ENCODE measurements at places on chromosomes 12 and 14.

- DNase-seq: no peak
Measured at GRCh38 chr12:1947081-1947480, 28.6 kb upstream of the CACNA2D4 start.

GRCh38 chr14:102556098-102556677, 36.3 kb upstream of the RCOR1 start:
- no peak for DNase-seq

DNA sequence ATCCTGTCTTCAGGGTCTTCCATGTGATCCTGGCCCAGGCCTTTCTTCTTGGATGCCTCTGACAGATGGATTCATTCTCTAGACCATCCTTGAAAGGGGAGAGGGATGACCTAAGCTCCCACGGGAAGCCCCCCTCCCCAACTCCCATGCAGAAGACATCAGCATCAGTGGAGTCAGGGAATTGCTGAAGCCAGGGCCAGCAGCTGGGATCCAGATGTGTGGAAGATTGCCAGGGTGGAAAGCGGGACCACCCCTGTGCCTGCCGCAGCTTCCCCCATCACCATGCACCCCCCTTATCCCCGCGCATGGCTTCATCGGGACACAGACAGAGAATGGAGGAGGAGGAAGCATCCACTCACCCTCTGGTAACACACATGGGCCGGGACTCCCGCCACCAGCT, 183.6 kb upstream of the PRMT8 start:
- DNase-seq: no peak

- peak; percentile 55 for DNase-seq
Measured at GRCh38 chr12:68611094-68611805, 551 bp downstream of the RAP1B start.

GRCh38 chr12:117649796-117650195, 288.4 kb upstream of the NOS1 start:
- no peak for DNase-seq

- no peak for DNase-seq
Measured at GRCh38 chr12:112977641-112978040, 678 bp upstream of the OAS2 start.

- DNase-seq: no peak
Measured at GRCh38 chr14:42671636-42672035, 1065.0 kb downstream of the LRFN5 start.

DNA sequence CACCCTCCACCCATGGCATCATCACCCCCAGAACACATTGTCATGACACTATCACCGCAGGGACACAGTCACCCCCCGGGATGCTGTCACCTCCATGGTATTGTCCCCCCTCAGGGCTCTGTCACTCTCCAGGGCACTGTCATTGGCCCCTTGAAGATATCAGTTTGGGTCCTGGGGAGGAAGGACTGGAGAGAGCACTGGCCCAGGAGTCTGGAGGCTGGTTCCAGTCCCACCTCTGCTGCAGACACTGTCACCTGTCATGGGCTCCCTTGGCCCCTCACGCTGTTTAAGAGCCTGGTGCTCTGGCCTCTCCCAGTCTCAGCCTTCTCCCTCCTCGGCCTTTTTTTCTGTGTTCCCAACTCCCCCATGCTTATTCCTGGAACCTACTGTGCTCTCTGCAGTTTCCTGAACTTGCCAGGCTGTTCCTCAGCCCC, 31.9 kb downstream of the SERPINA3 start:
- no peak for DNase-seq

GRCh38 chr14:64525354-64525753, 15.2 kb upstream of the HSPA2 start:
- no peak for DNase-seq

DNA sequence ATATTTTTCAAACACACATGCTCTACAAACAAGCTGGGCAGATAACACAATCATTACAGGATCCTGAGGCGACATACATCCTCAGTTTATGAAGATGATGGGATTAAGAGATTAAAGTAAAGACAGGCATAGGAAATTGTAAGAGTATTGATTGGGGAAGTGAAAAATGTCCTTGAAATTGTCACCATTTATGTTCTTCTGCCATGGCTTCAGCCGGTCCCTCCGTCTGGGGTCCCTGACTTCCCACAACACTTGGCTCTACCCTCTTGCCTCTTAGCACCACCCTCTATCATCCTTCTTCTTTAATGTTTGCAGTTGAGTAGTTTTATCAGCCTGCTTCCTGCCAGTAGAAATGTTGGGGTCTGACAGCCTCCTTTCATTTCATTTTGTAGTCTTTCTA, 244.4 kb downstream of the DAD1 start:
- no peak for DNase-seq

GRCh38 chr12:115521771-115522409, 755.6 kb downstream of the MED13L start:
- no peak for DNase-seq

DNA sequence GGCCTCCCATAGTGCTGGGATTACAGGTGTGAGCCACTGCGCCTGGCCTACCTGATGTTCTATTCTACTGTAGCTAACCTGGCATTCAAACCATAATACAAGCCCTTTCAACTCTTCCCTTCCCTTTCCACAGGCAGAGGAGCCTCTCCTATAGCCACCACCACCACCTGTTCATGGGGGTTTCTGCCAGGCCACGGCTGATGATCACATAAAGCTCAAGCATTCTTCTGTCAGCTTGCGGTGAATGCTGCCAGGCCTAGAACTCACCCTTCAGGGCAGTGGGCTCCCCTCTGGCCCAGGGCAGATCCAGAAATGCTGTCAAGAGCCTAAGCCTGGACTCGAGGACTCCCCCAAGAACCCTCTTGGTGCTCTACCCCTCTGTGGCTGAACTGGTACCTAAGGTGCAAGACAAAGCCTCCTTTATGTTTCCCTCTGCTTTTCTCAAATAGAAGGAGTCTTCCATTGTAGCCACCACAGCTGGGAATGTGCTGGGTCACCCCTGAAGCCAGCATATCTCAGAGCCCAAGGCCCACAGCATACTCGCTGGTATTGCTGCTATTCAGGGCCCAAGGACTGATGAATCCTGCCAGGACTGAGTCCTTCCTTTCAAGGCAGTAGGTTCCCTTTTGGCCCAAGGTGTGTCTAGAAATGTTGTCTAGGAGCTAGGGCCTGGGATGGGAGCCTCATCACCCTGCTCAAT, 3.4 kb upstream of the DLGAP5 start:
- DNase-seq: no peak

- DNase-seq: no peak
Measured at GRCh38 chr14:82403987-82404386, 870.3 kb upstream of the SEL1L start.

DNA sequence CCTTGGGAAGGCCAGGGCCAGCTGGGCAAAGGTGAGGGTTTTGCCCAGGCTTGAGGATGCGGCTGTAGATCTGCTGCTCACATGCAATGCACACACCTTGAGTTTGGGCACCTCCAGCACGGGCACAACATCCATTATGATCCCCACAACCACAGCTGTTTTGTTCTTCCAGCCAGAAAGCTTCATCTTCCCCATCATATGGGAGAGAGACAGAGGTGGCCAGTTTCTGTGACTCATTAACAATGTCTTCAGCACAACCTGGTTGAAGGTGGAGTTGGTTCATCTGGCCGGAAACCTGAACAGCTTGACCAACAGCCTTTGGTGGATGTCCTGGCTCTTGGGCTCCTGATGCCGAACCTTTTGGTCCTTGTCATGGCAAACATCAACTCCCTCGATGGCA, 163.7 kb upstream of the CCND2 start:
- DNase-seq: no peak

GRCh38 chr12:126768517-126768916, 1498.5 kb upstream of the TMEM132C start:
- DNase-seq: no peak

GRCh38 chr12:38586789-38587188, 270.2 kb downstream of the ALG10B start:
- DNase-seq: no peak

DNA sequence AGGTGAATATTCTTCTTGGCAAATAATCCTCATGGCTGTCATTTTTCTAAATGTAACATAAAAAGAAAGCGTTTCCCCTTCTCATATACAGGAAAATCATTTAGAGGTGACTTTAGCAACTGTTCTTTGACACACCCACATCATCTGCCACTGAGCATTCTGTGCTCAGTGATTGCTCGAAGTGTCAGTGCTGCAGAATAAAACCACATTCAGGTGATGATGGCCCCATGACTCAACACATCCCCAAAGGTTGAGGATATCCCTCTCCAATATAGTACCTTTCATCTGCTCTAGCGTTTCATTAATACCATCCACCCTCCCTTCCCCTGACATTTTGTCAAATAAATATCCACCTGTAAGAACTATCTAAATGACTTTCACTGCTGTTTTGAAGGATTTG, 28.7 kb upstream of the CPSF6 start:
- no peak for DNase-seq

GRCh38 chr12:103840462-103840875, 565 bp downstream of the NT5DC3 start:
- DNase-seq: peak; percentile 24

GRCh38 chr14:50559990-50560930, at the start of gene ATL1:
TSS of gene ATL1 (plus strand) at chr14:50560145. CDS start at chr14:50560266, 121 bp downstream.
- peak; percentile 69 for DNase-seq

DNA sequence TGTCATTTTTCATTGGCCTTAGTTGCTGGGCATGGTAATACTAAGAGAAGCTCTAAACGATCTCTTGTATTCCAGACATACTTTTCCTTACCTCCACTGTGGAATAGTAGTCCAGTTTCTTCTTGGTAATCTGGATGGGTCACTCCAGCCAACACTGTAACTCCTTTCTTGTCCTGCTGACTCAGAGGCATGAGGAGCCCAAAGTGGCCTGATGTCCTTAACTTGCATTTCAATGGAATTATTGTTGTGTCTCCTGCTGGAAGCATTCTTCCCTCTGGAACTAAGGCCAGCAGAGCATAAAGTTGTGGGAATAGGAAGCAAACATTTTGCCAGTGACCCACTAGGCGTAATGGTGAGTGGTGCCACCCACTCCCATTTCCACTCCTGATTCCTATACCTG, 33.1 kb downstream of the DAAM1 start:
- no peak for DNase-seq

DNA sequence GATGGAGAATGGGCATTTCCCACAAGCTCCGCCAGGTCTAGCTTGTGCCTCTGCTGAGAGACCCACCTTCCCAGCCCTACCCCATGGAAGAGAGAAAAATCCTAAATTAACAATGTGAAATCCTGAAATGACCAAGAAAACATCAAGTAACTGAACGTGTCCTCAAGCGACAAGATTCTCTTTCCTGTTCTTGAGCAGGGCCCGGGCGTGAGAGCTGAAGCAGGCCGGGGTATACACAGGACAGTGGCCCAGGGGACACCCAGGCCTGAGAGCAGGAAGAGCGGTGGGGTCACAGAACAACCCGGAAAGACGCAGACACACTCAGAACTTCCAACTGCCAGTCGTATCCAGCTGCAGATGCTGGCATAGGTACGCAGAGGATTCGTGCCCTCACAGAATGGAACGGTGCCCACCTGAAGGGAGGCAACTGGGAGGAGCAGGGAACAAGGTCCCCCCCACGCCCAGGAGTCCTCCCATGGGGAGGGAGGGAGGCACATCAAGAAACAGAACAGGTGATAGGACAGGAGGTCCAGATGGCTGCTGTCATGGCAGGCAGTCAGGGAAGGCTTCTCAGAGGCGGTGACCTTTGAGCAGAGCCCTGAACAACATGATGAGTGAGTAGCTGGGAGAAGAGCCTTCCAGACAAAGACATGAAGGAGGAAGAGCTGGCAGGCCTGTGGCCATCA, 9.1 kb downstream of the RIMBP2 start:
- DNase-seq: no peak

- DNase-seq: no peak
Measured at GRCh38 chr14:54094765-54095164, 138.1 kb upstream of the BMP4 start.

DNA sequence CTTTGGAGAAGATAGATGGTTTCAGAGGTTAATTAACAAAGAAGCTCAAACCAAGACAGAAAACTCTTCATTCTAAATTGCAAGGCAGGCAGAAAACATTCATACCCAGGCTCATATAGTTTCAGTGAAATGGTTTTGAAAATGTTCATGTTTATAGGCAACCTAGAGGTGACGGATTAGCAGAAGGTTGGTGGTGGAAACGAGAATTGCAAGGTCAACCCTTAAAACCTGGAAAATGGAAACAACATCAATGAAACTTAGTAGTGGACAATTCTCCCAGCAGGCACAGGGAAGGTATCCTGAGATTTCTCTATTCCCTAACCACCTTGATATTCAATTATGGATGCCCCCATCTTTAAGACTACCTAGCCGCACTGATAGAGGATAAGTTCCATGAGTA, 965 bp downstream of the CD163 start:
- no peak for DNase-seq

DNA sequence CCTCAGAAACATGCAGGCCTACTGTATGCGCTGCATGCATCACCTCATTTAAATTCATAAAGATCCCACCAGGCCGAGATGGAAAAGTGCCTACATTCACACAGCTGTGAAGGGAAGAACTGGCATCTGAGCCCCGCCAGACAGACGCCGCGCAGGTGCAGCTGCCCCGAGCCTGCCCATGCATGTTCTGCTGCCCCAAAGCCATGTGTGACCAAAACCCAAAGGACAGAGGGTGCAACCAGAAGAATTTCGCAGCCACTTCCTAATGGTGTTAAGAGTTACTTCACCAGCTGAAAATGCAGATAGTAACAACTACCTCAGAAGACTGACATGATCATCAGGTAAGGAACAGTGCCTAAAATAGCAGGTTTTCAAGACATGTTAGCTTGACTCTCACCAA, 13.5 kb upstream of the KRT8 start:
- no peak for DNase-seq

- no peak for DNase-seq
Measured at GRCh38 chr12:102993537-102993936, 36.1 kb downstream of the ASCL1 start.

GRCh38 chr14:79802093-79802492, 409.2 kb downstream of the DIO2 start:
- no peak for DNase-seq

GRCh38 chr12:98370976-98371375, 144.4 kb upstream of the TMPO start:
- DNase-seq: no peak

- peak; percentile 40 for DNase-seq
Measured at GRCh38 chr14:92914087-92914656, 8.8 kb upstream of the CHGA start.

GRCh38 chr12:118102070-118102469, 1.7 kb downstream of the VSIG10 start:
- no peak for DNase-seq

DNA sequence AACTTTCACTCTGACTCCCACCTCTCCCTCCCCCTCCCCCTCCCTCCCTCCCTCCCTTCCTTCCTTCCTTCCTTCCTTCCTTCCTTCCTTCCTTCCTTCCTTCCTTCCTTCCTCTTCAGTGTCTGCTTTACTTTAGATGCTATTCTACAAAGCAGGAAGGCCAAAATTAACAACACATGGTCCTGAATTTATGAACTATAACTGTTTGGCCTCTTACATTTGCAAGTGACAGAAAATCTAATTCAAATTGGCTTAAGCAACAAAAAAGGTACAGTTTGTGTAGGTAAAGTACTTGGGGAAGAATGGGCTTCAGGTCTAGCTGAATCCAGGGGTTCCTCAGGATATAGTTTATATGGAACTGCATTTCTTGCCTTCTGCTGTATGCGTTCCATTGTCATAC, 673.0 kb downstream of the AACS start:
- no peak for DNase-seq

All from left kidney (tissue), 8 donors.